ENCODE measurements at places on chromosomes 13 and 19.
A peak's percentile ranks its signal among the peaks of the same experiment; 100 is the strongest.

- no peak for DNase-seq
Observed at GRCh38 chr13:98584668-98585397, 7.9 kb upstream of the STK24 start.

GRCh38 chr19:12202250-12202649, 39.4 kb downstream of the ZNF136 start:
- DNase-seq = peak; percentile 29

- no peak for DNase-seq
Observed at GRCh38 chr13:91896547-91896946, 498.1 kb downstream of the GPC5 start.

GRCh38 chr13:113655346-113656002, 2.5 kb downstream of the ATP4B start:
- DNase-seq = no peak

DNA sequence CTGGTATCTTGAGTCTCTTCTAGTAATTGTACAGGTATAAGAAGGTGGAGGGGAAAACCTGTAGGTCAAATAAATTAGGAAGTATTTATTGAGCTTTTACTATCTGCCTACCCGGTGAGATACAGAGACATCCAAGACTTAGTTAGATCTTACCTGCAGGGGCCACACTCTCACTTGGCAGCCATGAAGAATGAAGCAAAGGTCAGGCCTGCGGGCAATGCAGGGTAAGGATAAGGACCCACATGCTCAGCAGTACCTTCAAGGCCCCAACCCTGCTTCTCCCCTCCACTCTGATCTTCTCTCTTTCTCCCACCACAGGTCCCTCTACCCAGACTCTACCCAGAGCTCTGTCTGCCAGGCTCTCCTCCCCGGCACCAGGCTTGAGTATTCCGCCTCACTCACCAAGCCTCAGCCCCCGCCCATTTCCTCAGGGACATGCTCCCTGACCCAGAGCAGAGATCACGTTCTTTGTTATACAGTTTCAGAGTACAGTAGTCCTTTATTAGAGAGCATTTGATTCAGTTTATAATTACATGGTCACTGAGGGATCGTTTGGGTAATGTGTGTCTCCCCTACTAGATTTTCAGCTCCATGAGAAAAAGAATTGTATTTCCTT, 18.9 kb upstream of the CLDN10 start:
- DNase-seq = no peak
